Kidney (tissue), 22 donors: ENCODE measurements at places on chromosomes 13 and 19. TPM values are rescaled to one million over a fixed set of nuclear protein-coding genes. Genes with fewer than 3 reads are reported as not detected.

Gene SARS2
- 30.6 TPM for total RNA-seq

Gene AXL
- total RNA-seq = 37.4 TPM

Gene ZNF681
- total RNA-seq = 3.1 TPM

Gene GARIN5A
- total RNA-seq = 2.0 TPM

Gene PARP4
- 95.1 TPM for total RNA-seq

DNA sequence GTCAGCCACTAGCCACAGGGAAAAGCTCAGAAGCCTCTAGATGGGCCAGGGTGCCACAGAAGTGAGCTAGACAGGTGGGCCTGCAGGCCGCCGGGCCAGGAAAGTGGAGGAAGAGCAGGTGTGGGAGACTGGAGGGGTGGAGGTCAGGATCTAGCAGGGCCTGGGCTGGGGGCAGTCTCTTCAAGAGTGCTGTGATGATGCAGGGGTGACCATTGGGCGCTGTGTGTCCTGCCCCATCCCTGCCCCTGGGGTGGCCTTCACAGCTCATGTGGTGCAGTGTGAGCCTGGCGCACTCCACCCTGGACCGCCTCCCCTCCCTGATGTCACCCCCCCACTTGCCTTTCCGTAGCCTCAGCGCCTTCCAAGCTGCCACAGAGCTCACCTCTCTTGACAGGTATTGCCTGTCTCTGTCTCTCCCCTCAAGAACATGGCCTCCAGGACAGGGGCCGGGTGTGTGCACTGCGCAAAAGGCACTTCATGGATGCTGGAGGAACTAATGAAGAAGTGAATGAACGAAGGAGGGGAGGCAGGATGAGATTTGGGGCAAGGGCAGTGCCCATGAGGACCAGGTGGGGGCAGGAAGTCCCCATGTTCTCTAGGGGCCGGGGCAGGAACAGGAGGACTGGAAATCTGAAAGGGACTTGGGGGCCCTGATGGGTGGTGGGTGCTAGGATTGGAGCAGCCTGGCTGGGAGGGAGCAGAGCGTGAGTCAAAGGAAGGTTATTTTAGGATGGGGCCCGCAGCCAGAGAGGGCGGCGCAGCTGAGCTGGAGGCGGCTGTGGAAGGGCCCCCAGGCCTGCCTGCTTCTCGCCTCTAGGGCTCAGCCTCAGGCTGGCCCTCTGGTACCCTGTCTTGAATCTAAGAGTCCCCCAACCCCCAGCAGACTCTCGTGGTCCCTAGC is 6.6 kb downstream of the SSBP4 start:
- H3K4me3 ChIP-seq = no peak overlapping the region
- no peak for DNase-seq
- H3K27me3 ChIP-seq = no peaks in the 10 kb centered on the region
- H3K4me1 ChIP-seq = peaks cover 16% of the 10 kb centered on the region

DNA sequence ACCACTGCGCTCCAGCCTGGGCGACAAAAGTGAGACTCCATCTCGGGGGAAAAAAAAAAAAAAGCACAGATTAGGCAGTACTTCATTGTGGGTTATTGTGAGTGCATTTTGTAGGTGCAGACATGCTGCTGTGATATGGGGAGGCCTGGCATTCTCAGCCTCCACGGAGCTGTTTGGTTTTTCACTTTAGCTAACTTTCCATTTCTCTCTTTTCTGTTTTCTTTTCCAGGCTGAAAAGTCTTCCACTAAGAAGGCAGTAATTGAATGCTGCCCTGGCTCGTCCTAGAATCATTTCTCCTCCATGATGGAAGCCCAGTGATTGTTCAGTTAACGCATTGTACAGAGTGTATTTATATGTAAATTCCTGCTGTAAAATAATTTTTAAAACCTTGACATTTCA is 2.0 kb upstream of the WDR88 start:
- no peak for DNase-seq
- H3K4me3 ChIP-seq = no peak overlapping the region
- no peaks in the 10 kb centered on the region for H3K27me3 ChIP-seq
- H3K27ac ChIP-seq = no peak overlapping the region

GRCh38 chr13:40026174-40026585 is 370.7 kb downstream of the COG6 start:
- no peak for DNase-seq
- H3K4me3 ChIP-seq = no peak overlapping the region

GRCh38 chr19:18086590-18087138 is at the start of gene IL12RB1:
TSS of gene IL12RB1 (minus strand) at chr19:18086934. CDS start at chr19:18086823, 111 bp downstream.
- H3K4me1 ChIP-seq = no peaks in the 10 kb centered on the region
- DNase-seq = no peak
- peak within 1 kb of the TSS; percentile 37 for H3K27ac ChIP-seq
- no peaks in the 10 kb centered on the region for H3K36me3 ChIP-seq
- peak within 1 kb of the TSS; percentile 47 for H3K4me3 ChIP-seq
- no peaks in the 10 kb centered on the region for H3K27me3 ChIP-seq

GRCh38 chr19:9406798-9407352 is 28.5 kb downstream of the ZNF266 start:
- H3K4me1 ChIP-seq = no peaks in the 10 kb centered on the region
- no peaks in the 10 kb centered on the region for H3K27me3 ChIP-seq
- no peaks in the 10 kb centered on the region for H3K36me3 ChIP-seq
- H3K27ac ChIP-seq = no peak overlapping the region
- peak overlapping the region; percentile 73 for H3K4me3 ChIP-seq

DNA sequence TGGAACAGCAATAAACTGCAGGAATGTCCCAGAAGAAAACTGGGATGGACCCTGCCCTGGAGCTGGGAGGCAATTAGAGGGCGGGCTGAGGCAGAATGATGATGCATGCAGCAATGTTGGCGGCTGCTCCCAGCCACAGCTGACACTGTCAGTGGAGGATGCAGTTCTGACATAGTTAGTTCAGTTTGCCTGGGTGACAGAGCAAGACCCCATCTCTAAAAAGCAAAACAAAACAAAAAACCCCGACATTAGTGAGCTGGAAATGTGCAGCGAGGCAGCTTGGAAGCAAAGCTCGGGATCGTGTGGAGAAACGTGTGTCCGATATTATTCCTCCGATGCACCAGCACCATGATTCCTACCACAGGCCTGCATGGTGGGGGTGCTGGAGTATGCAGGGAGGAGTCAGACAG is 110.1 kb upstream of the UQCRFS1 start:
- H3K4me3 ChIP-seq = no peak overlapping the region
- H3K4me1 ChIP-seq = no peaks in the 10 kb centered on the region

DNA sequence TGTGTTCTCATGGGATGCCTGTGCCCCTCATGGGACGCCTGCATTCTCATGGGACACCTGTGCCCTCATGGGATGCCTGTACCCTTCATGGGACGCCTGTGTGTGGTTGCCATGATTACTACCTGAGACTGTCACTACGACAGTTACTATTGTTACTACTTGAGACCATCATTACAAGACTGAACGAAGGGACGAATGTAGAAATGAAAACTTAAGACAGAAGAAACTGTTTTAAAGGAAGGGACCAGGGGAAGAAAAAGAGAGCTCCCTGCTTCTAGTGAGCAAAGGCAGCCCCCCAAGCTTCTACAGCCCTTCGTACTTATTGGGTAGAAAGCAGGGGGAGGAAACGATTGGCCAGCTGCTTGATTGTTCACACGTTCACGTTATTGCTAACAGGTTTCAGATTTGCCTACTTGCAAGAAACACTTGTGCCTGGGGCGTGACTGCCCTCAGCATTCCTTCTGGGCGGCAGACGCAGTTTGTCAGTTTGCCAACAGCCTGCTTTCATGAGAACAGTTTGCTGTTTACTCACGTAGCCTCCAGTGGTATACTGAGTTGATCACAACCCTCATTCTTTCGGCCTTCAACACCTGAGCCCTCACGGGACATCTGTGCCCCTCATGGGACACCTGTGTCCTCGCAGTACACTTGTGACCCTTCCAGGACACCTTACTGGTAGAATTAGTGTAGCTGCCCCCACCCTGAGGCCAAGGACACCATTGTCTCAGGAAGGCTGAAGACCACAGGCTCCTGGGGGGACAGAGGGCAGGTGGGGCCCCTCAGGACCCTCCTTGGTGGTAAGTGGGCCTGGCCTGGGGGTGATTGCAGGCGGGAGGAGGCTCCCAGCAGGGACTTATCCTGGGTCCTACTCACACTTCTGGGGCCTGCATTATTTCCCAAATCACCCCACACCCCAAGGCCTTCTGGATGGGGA is 2.5 kb upstream of the S1PR4 start:
- no peaks in the 10 kb centered on the region for H3K4me1 ChIP-seq
- H3K36me3 ChIP-seq = no peaks in the 10 kb centered on the region
- peak; percentile 83 for DNase-seq
- H3K27ac ChIP-seq = no peak overlapping the region
- H3K27me3 ChIP-seq = no peaks in the 10 kb centered on the region

GRCh38 chr19:38842439-38843174 is 7.2 kb downstream of the HNRNPL start:
- H3K27ac ChIP-seq = no peak overlapping the region
- peaks cover 83% of the 10 kb centered on the region for H3K36me3 ChIP-seq
- H3K4me1 ChIP-seq = peaks cover 10% of the 10 kb centered on the region
- no peak overlapping the region for H3K4me3 ChIP-seq
- no peaks in the 10 kb centered on the region for H3K27me3 ChIP-seq

DNA sequence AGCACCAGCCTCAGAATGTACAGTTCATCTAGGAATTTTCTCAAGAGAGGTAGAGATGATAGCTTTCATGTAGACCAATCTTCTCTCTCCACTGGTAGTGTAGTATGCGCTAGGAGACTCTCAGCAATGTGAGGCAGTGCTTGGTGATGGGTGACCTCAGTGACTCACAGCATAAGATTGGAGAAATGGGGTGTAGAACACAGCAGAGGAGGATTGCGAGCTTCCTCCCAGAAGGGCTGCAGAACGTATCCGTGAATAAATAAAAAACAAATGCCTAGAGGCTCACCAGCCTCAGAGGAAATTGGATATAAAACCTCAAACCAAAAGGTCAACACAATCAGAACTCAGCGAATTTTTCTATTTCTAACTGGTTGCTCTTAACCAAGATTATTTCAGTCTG is 182.9 kb upstream of the RXFP2 start:
- no peaks in the 10 kb centered on the region for H3K27me3 ChIP-seq
- no peaks in the 10 kb centered on the region for H3K4me1 ChIP-seq
- no peak overlapping the region for H3K4me3 ChIP-seq
- no peaks in the 10 kb centered on the region for H3K36me3 ChIP-seq

DNA sequence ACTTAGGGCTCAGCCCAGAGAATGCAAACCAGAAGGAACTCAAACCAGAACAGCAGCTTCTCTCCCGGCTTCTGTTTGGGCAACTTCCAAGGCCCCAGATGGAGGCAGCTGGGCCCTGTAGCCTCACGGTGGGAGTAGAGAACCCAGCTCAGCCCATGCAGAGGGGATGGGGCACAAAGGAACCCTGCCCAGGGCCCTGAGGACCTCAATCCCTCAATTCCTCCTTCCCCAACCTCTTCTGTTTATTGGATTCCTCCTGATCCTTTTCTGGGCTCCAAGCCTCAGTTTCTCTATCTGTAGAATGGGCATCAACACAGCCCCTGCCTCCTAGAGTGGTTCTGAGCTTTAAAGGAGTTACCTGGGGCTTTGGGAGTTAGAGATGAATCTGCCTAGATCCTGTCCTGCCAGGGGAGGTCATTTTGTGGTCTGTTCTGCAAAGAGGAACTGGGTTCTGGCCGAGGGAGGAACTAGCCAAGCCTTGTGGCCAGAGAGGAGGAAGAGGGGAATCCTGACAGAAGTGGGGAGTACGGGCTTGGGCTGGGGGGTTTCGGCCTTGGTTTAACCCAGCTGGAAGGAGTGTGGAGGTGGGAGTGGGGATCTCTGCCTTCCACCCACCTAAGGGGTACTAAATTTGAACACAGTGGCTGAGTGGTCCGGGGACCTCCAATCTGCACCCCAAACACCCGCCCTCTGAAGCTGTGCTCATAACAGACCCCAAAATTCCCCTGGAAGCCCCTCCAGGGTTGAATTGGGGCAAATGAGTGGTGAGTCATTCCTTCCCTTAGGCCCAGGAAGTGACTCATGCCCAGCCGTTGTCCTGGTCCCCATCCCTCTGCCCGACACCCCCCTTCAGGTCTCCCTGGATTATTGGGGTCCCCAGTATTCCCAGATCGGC is 2.7 kb downstream of the ADGRE5 start:
- no peaks in the 10 kb centered on the region for H3K36me3 ChIP-seq
- H3K4me1 ChIP-seq = no peaks in the 10 kb centered on the region
- peak overlapping the region; percentile 18 for H3K4me3 ChIP-seq
- H3K27ac ChIP-seq = peak overlapping the region; percentile 65
